Prostate gland (tissue), 2 donors: ENCODE measurements at places on chromosomes 11 and 22. TPM values are rescaled to one million over a fixed set of nuclear protein-coding genes. Genes with fewer than 3 reads are reported as not detected.

Gene PIH1D2
- 1.1 TPM for total RNA-seq

Gene TBC1D22A
- 30.7 TPM for total RNA-seq

Gene MYOD1
- not detected for total RNA-seq

Gene NPTXR
- total RNA-seq, result 36.2 TPM

Gene PRG3
- not detected for total RNA-seq

Gene CRYBA4
- not detected for total RNA-seq

GRCh38 chr22:36253523-36254490 lies 874 bp downstream of the APOL1 start:
- DNase-seq, result peak; percentile 33

- DNase-seq, result no peak
These were observed 10.0 kb upstream of the FAM83F start for GRCh38 chr22:39984746-39985145.

DNA sequence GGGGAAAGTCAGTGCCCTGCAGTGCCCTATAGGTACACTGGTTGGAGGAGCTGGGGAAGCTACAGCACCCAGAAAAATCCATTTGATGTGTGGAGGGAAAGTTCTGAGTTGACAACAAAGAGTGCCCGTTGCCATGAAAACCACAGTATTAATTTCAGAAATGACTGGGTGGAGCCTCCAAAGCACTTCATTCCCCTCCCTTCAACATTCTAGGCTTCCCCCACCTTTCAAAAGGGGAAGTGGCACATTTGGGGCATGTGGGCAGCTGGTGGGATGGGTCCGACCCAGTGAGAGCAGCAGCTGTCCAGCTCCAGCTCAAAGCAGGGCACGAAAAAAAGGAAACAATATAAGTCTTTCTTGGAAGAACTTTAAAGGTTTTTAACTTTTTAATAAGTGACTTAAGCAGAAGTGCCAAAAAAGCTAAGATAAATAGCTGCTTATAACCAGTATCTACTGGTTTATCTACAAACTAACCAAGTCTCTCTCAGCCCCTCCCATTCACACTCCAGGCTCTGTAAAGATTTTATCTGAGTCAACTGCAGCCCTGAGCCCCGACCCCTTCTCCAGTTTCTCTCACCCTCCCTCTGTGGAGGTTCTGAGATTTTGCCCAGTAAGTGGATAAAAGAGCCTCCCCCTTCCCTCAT lies 9.0 kb upstream of the AHNAK start:
- DNase-seq, result peak; percentile 48

- no peak for DNase-seq
These were observed 163.6 kb downstream of the GRIK4 start for GRCh38 chr11:120675171-120675570.

DNA sequence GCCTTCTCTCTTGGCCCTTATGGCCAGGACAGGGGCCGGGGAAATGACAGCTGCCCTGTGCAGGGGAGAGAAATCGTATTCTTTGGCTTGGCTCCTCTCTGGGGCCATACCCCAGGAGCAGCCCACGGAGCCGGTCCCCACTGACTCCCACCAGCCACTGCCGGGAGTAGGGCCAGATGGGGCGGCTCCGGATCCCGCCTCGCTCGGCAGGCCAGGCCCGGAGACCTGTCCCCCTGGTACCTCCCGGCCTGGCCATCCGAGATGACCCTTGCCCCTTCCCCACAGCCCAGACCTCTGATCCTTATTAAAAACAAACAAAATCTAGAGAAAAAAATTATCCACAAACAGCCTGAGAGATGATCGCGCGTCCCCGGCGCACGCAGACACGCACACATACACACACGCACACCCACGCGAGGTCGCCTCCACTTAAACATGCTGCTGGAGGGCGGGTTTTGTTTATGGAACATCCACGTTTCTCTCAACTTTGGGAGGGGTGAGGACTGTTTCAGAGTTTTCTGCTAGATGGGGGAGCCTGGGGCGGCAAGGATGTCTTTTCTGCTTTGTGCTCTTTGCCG lies 59.1 kb downstream of the IGLL1 start:
- no peak for DNase-seq

- DNase-seq, result no peak
These were observed 19.4 kb downstream of the RNH1 start for GRCh38 chr11:487571-488021.

- no peak for DNase-seq
These were observed 12.2 kb downstream of the BCL9L start for GRCh38 chr11:118913411-118914125.

DNA sequence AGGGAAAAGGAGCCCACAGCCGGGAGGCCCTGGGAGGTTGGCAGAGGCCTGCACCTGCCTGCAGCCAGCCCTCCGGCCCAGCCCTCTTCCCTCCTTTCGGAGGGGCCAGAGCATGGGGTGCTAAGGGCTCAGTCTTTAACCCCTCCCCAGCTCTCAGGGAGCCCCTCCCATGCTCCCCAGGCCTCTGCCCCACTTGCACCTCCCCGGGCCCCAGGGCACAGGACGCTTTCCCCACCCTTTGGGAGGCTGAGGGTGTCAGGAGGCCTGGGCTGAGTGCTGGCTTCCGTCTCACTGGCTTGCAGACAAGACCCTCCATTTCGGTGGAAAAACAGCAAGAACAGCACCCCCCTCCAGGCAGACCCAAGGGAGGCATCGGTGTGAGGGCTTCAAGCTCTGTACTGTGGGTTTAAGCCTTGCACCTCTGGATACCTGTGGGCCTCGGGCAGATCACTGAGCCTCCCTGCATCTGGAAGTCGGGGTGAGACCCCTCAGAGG lies 7.3 kb downstream of the ASCL2 start:
- DNase-seq, result no peak

DNA sequence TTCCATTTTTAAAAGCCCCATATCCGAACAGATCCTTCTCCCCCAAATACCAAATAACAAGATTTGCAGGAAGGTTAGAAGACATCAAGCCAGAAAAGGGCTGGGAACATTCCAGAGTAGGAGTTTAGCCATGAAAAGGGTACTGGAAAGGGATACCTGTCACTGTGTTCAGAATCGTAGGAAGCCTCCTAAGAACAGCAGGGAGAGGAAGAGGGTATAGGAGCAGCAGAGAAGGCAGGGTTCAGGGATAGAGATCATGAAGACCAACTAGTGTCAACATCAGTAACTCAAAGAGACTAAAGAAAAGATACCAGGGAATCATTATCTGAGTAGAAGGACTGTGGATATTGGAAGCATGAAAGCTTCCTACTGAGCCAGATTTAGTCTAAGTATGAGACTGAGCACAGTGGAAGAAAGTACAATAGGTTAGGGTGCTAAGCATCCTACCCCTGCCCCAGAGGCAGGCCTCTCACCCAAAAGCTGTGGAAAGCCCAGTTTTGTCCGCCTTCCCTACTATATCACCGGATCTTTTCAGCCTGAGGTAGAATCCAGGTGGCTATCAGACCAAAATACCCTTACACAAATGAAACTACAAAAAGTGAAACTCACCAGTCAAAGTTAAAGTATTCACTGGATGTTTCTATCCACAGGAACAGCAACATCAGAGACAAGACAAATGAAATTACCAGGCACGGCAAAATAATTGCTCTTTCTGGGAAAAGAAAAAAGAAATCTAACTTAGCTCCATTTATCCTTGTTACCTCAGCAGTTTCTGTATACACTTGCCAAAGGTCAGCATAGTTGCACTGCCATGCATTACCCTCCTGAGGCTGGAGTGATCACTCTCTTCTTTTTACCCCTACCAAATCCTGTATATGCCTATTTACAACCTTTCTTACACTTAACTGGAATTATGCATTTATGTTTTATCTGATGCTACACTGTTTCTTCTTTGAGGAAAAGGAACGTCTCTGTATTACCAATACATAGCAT lies 16.7 kb downstream of the GDPD4 start:
- DNase-seq, result no peak
